Stimulated activated CD8-positive, alpha-beta memory T cell treated with anti-CD3 and anti-CD28 coated beads, Interleukin-7, amount 100 ng/mL, for 24 hours (primary cell): ENCODE measurements at places on chromosomes 4 and X.

DNA sequence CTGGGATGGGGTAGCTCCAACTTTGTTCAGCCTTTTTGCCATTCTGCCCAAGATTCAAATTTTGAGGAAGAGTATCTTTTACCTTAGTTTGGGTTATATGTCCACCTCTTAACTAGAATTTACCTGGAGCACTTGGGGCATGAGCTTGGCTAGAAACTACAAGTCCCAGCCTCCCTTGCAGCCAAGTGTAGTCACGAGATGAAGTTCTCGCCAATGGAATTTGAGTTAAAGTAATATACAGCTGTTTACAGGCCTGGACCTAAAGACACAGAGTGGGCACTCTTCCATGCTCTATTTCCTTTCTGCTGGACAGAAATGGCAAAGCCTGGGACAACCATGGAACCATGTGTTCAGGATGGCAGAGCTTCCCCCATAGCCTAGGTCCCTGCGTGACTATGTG is 233.6 kb upstream of the GATB start:
- DNase-seq = no peak

- DNase-seq = no peak
These were observed 69.8 kb downstream of the GPR101 start for GRCh38 chrX:136963973-136964372.

- DNase-seq = no peak
These were observed 70.0 kb upstream of the TSPAN5 start for GRCh38 chr4:98728433-98728832.

DNA sequence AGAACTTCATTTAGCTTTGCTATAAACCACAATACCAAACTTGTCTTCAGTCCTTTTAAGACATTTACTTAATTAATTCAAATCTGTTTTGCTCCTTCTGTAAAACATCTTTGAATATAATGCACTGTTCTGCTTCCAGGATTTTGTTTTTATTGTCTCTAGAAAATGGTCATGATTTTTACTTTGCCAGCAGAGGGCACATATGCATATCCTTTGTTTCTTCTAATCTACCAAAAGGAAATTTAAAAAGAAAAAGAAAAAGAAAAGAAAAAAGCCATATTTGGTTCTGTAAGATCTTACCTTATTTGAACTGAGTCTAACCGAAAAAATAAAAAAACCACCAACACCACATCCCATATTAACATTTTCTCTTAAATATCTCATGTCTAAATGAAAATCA is 101.9 kb upstream of the CCSER1 start:
- no peak for DNase-seq

GRCh38 chr4:123941306-123941705 is 544.7 kb downstream of the SPRY1 start:
- DNase-seq = no peak

- no peak for DNase-seq
These were observed 19.6 kb downstream of the FAT1 start for GRCh38 chr4:186704057-186704456.

GRCh38 chrX:68947882-68948605 is 119.2 kb downstream of the EFNB1 start:
- DNase-seq = no peak

DNA sequence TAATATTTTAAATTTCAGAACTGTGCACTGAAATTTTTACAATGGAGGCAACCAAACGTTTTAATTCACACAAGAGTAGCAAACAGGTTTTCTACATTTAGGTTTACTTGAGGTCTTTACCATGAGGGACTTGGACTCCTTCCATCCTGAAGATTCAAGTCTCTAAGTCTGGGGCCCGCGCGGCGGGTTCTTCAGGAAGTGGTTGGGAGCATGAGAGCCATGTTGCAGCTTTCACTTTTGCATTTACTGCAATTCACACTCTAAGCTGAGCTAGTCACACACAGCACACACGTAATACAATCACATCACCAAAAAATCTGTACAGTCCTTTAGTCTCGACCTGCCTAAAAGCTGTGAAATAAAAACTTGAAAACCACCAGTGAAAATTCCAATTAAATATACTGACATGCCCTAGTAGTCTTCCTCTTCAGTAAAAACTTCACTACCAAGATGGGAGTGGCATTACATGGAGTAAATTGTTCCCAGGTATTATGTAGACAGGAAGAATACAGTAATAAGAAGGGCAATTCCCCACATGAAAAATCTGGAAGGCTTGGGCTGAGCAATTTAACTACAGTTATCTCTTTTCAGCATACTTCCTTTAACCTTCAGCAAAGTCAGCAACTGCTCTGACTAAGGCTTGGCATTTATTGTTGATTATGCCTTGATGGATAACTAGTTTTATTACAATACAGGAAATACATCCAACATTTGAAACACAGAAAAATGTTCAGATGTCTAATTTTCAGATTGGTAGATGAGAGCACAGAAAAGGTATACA is 571.1 kb upstream of the DIPK2B start:
- DNase-seq = no peak

DNA sequence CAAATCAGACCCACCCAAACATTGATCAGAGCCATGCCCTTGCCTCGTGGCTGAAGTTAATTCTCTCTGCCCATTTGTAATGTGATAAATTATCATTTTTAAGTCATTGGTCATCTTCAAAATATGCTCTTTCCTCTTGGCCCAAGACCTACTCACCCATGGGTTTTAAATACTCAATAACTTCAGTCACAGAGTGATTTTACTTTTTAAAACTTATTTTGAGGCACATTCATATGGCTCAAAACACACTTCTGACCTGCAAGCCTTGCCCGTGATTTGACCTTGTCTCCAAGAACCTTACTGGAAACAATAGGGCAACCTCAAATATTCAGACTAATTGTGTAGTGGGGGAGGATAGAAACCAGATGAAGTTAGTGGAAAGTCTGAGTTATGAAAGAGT is 176.2 kb upstream of the LNX1 start:
- DNase-seq = no peak

- DNase-seq = no peak
These were observed 29.9 kb upstream of the PGRMC1 start for GRCh38 chrX:119206203-119206602.
